CD8-positive, alpha-beta memory T cell (primary cell): ENCODE measurements at places on chromosomes 4 and X.

DNA sequence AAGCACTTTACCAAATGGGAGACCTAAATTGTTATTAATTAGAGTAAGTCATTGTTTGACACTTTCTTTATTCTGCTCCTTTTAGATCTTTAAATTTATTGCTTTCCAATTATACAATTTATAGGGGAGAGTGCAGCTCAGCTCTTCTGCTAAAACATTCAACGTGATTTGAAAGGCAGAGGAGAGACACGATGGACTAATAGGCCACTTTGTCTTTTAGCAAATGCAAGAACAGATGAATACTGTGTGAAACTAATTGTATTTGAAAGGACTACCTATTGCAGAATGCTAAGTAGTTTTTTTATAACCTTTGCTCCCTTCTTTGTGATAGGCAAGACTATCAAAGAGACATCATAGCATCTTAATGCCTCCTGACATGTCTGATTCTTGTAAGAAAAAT, 320.4 kb upstream of the KLF3 start:
- no peak for DNase-seq

GRCh38 chrX:23742174-23742696, 841 bp downstream of the ACOT9 start:
- DNase-seq, result no peak

GRCh38 chrX:134369576-134369975, 90.4 kb upstream of the HPRT1 start:
- no peak for DNase-seq

DNA sequence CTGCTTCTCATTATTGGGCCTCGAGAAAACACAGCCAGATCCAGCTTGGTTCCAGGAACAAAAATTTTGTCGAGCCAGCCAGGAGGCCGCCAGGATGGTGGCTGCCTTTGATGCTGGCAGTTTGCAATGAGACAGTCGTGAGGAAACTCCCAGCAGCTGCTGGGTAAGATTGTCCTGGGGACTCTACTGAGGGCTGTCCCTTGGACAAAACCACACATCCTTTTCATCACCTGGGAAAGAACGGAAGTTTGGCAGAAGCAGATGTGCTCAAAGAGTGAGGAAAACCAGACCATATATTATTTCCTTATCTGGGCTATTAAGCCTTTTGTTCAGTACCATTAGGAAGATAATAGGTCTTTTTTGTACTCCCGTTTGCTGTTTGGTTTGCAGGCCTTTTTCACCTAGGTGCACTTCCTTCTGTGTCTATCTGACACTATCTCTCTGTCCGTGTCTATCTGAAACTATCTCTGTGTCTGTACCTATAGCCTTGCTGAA, 13.4 kb upstream of the PAPSS1 start:
- no peak for DNase-seq

GRCh38 chr4:158958489-158959270, 144.2 kb upstream of the RAPGEF2 start:
- no peak for DNase-seq

- no peak for DNase-seq
Observed at GRCh38 chr4:137956256-137956655, 285.9 kb downstream of the SLC7A11 start.

GRCh38 chr4:26346203-26346620, 25.4 kb downstream of the RBPJ start:
- DNase-seq, result no peak

DNA sequence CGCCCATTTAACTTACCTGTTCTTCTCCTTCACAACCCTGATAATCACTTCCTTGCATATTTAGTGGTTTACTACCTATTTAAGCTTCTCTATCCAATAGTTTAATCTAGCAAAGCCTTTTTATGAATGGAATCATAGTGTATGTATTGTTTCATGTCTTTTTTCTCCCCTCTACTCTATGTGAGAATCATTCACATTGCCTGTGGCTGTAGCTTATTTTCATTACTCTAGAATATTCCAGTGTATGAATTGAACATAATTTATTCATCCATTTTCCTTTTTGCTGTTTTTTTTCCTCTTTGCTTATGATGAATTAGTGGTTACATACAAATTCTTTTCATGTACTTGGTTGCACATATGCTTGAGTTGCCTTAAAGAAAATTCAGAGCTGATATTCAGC, 490 bp upstream of the ADH4 start:
- no peak for DNase-seq

DNA sequence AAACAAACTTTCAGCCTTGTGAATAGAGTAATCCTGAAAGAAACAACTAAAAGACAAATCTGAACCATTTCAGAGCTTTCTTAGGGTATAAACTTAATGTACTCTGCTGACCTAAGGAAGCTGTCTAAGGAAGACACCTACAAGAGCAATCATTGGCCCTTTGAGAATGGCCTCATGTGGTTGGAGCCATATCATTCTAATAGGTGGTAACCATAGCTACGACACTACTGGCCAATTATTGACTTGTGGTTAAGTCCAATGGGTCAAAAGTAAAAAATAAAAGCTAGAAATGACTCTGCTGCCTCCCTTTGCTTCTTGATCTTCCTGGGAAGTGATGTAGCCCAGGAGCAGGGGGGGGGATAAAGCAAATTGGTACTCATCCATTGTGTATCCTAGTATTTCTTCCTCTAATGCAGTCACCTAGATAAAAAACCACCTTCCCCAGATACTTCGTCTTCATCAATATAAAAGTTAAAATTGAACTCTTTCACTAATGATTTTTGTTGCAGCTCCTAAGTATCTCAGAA, 547.0 kb downstream of the ARAP2 start:
- no peak for DNase-seq

DNA sequence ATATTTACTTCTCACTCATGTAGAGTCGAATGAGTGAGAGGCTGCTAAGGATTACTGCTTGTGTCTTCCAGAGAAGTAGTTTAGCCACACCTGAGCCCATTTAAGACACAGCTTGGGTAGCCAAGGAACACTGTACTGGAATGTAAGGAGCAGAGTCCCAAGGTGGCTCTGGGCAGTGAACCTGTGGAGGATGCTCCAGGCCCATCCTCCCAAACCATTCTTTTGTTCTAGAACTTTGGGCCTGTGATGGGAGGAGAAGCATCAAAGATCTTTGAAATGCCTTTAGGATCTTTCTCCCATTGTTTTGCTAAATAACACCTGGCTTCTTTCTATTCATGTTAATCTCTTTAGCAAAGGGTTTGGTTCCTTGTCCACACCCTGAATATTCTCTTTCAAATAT, 162.2 kb downstream of the KLHL4 start:
- DNase-seq, result no peak

DNA sequence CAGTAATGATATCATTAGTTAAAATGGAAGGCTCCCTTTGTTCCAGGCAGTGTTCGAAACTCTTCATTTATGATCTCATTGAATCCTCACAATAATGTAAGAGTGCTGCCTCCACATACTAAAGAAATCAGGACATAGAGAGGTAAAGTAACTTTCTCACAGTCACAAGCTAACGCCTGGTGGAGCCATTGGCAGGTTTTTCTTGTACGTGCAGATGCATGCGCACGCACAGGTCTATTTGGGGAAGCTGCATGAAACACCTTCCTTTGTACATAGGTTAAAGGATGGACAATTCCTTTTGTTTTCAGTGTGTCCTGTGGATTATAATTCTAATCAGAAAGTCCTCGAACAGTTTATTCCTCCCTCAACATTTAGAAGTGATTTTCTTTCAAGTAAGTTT, 176.2 kb downstream of the RAPGEF2 start:
- DNase-seq, result no peak

DNA sequence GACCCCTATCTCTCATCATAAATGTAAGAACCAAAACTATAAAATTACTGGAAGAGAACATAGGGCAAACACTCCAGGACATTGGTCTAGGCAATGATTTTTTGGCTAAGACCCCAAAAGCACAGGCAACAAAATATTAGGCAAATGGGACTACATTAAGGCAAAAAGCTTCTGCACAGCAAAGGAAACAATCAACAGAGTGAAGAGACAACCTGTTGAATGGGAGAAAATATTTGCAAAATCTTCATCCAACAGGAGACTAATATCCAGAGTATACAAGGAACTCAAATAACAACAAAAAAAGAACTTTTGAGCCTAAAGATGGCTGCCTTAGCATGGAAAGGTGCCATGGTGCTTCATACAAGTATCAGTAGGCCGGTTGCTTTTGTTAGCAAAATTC, 111.1 kb upstream of the FMR1 start:
- no peak for DNase-seq

DNA sequence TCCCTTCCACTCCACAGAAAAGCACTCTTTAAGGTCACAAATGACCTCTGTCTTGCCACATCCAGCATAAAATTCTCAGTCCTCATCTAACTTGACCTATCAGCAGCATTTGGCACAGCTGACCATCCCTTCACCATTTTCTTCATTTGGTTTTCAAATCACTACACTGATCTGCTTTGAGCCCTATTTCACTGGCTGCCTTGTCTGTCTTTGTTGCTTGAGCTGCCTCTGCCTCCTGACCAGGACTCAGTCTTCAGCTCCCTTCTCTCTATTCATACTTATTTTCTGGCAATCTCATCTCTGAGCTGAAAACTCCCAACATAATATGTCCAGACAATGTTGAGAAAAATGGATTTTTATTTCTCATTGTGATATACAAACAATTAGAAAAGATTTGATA, 27.7 kb upstream of the PDE5A start:
- DNase-seq, result no peak

DNA sequence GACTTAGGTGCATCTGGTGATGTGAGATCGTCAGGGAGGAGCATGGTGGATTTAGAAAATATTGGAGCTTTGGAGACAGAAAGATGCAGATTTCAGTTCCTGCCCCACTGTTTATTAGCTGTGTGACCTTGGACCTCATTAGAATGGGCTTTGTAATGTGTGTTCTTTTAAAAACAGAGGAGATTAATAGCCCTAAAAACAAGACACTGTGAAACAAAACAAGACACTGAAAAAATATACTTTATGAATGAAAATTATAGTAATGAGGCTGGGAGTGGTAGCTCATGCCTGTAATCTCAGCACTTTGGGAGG, 79.5 kb downstream of the EVC start:
- DNase-seq, result no peak

DNA sequence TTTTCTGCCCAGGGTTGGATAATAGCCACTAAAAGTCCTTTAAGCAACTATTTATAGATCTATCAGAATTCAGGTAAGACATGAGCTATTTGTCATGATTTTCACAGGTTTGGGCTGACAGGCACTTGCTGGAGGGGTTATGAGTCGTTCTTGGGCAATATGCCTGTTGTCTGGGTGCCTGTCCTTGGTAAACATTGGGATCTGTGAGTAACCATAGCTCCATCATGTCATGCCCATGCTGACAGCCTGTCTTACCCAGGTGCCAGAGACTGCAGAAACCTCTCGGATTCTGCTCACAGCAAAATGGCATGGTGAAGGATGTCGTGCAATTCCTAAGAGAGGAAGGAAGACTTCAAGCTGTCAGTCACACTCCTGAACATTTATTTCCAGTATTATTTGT, 116.0 kb upstream of the PUDP start:
- DNase-seq, result no peak

- DNase-seq, result no peak
Observed at GRCh38 chr4:26362745-26363439, 42.1 kb downstream of the RBPJ start.

- no peak for DNase-seq
Observed at GRCh38 chrX:65035446-65035770, 59.2 kb upstream of the ZC4H2 start.
